Stimulated activated CD4-positive, alpha-beta T cell treated with anti-CD3 and anti-CD28 coated beads, TNF-alpha, amount 100 ng/mL, for 48 hours (primary cell): ENCODE measurements at places on chromosomes 1 and 21.

GRCh38 chr1:97943354-97943753 is 22.5 kb upstream of the DPYD start:
- DNase-seq = no peak

DNA sequence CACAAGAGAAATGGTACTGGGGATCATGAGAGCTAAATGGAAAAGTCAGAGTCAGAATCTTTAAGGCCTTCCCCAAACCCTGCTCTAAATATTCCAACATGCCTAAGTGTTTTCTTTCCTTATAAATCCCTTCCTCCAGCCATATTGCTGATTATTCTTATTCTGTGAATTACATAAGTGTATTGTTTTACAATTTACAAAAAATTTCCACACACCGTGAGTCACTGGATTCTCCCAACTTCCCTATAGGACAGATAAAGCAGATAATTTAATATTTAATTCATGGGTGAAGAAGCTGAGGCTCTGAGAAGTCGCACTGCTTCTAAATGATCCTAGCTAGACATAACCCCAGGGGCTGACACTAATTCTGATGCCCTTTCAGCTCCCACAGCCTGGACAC is 243.3 kb upstream of the JUN start:
- no peak for DNase-seq

DNA sequence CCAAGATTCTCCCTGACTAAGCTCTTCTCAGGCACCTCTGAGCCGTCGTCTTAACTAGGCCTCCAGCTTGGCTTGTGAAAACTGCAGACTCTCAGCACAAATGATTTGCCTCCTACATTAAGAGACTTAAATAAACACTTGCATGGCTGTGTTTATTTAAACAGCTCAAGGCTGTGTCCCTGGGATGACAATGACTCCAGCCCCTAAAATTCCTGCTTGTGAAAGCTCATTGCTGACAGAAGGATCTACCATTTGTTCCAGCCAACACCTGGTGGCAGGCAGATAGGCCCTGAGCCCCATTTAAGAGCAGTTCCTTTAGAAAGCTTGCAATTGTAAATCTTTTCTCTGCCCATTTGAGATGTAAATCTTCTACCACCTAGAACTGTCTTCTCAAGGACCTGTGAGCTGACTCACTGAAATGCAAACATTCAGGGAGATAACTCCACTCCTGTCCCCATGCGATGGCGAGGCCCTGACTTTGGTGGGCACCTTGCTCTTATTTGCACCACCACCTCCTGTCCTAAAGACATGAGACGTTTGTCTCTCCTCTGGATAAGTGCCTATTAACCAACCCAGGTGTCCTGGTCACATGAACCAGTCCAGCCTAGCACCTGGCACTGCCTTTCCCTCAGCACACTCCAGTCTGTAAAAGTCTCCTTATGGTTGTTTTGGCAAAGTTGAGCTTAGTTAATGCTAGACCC is 15.1 kb upstream of the PCP4 start:
- DNase-seq = no peak

GRCh38 chr1:66444438-66445265 is 89.3 kb upstream of the SGIP1 start:
- DNase-seq = no peak

DNA sequence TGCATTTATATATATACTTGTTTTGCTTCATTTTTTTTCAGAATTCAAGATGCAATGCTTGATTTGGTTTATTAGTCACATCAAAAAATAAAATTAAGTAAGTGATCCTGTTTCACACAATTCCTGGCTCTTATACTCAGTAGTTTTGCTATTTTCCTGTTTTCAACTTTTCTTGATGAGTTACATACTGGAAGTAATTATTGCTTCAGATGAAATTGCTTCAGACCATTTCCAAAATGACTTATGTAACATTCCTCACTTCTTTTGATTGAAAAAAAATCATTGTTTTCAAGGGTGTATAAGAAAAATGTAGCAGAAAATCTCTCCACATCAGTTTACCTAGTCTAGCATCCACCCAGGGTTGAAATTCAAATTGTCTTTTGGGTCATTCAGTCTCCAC is 65.0 kb downstream of the RGS2 start:
- DNase-seq = no peak

DNA sequence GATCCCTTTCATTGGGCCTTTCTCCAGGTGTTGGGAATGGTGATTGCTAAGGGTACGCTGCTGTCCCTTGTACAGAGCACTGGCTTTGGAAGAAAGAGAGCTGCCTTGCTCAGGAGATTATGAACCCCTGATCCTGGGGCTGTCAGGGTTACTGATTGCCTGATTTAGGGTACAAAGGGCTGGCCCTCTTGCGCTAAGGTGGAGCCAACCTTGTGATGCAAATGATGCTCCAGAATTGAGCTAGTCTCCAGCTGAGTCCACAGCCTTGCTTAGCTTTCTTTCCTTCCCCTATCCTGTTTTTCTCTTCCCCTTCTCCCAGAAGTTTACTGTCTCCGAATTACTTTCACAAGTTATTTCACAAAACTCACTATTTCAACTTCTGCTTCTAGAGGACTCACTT is 334.7 kb downstream of the AMY1C start:
- no peak for DNase-seq

- no peak for DNase-seq
These were observed 134.0 kb downstream of the CLEC20A start for GRCh38 chr1:178362747-178363146.

- no peak for DNase-seq
These were observed 11.3 kb downstream of the FAM20B start for GRCh38 chr1:179036844-179037465.

DNA sequence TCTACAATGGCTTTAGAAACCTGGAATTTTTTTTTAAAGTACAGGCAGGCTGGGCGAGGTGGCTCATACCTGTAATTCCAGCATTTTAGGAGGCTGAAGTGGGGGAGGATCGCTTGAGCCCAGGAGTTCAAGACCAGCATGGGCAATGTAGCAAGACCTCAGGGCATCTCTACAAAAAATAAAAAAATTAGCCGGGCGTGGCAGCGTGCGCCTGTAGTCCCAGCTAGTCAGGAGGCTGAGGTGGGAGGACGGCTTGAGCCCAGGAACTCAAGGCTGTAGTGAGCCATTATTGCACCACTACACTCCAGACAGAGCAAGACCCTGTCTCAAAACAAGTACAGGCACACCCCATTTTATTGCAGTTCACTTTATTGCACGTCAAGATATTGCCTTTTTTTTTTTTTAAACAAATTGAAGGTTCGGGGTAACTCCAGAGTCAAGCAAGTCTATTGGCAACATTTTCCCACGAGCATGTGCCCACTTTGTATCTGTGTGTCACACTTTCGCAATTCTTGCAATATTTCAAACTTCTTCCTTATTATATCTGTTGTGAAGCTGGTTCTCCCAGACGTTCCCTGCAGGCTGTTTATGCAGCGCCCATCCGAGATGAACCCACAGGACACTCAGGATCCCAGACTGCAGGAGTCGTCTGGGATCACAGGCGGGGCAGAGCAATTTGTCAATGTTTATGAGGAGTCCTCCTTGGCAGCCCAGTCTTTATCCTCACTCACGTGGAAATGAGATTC is 4.7 kb downstream of the HES2 start:
- DNase-seq = no peak

- DNase-seq = no peak
These were observed 3.7 kb downstream of the PCSK9 start for GRCh38 chr1:55043011-55043410.

DNA sequence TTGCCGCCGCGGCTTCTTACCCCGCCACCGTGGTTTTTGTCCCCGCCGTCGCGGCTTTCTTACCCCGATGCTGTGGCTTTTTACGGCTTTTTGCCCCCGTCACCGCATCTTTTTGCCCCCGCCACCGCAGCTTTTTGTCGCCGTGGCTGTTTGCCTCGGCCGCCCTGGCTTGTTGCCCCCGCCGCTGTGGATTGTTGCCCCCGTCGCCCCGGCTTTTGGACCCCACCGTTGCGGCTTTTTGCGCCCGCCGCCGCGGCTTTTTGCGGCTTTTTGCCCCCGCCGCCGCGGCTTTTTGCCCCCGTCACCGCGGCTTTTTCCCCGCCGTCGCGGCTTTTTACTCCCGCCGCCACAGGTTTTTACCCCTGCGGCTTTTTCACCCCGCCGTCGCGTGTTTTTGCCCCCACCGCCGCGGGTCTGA is 3934.3 kb downstream of the SRGAP2C start:
- DNase-seq = no peak

DNA sequence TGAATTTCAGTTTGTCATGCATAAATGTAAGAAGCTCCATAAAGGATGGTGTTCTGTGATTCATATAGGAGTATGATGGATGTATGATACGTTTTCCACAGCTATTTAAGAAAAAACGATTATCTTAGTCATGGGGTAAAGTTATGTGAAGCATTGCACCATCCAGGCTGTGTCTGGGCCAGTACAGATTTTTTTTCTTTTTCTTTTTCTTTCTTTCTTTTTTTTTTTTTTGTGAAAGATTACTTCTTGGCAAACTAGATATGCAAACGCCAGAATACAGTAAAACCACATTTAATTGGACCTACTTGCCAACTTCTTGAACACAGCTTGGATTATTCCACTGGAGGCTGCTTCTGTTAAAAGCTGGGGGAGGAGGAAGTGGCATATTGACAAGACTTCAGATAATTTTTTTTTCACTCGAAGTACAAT is 14.9 kb downstream of the ZBTB18 start:
- no peak for DNase-seq

- no peak for DNase-seq
These were observed 239.6 kb upstream of the FOXD3 start for GRCh38 chr1:63082766-63083165.

- DNase-seq = no peak
These were observed 58.9 kb upstream of the DUSP10 start for GRCh38 chr1:221800831-221801230.

DNA sequence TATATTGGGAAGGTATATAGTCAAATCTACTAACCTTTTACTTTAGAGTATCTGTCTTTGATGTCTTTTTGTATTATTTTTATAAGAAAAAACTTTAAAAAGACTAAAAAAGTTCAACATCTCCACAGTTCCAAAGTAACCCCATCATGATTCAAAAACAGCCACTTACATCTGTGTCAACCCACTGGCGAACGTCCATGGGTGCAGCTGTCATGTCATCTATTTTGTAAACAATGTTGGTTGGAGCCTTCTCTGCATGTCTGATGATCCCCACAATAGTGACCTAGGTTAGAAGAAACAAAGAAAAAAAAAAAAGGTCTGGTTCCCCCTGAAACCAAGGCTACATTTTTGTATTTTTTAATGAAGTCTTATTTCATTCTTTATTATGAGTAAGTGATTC is 28.0 kb upstream of the SMPDL3B start:
- no peak for DNase-seq

DNA sequence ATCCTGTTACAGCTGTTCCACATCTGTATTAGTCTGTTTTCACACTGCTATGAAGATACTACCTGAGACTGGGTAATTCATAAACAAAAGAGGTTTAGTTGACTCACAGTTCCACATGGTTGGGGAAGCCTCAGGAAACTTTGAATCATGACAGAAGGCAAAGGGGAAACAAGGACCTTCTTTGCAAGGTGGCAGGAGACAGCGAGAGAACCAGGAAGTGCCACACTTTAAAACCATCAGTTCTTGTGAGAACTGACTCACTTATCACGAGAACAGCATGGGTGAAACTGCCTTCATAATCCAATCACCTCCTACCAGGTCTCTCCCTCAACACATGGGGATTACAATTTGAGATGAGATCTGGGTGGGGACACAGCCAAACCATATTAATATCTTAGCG is 110.3 kb upstream of the TRABD2B start:
- no peak for DNase-seq

DNA sequence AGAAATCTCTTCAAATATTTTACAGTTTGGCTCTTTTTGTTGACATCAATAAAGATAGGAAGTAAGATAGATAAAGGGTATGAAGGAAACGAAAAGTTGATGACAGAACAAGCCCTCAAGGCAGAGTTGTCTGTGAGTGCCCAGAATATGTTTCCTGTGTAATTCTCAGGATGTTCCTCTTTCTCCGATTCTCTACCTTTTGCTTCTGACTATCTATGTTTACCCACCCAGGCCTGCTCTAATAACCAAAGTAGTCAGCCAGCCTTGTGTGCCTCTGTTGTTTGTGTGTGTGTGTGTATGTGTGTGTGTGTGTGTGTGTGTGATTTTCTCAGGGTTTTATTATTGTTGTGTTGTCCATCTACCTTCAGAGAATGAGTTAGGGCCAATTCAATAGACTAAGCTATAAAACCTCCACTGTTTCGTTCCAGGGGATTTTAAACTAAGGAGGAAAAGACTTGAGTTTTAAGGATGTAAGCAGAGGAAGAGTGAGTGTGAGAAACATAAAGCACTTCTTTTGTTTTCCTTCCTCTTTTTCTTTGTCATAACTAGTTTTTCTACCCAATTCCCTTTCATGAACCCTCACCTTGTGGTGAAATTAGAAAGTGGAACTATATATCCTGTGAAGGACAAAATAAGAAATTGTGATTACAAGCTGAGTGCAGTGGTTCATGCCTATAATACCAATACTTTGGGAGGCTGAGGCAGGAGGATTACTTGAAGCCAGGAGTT is 627.4 kb upstream of the NR5A2 start:
- DNase-seq = no peak

GRCh38 chr1:1197551-1198422 is 8.6 kb downstream of the TNFRSF18 start:
- DNase-seq = no peak

GRCh38 chr1:183987593-183988318 is 49.8 kb downstream of the COLGALT2 start:
- no peak for DNase-seq

DNA sequence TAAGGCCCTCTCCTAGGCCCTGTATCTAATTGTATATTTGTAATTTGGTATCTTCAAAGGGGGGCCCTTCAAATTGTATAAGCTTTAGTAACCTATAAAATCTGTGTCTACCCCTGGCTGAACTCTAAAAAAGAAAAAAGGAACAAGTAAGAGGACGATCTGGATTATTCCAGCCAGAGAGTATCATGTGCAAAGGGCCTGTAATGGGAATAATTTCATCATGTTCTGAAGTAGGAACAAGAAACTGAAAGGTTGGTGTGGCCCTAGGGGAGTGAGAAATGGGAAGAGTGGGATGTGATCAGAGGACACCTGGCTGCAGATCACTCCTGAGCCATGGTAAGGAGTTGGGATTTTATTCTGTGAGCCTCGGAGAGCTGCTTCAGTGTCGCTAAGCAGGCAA is 14.7 kb downstream of the PTAFR start:
- DNase-seq = no peak

GRCh38 chr1:212647004-212647403 is 38.4 kb downstream of the ATF3 start:
- no peak for DNase-seq

DNA sequence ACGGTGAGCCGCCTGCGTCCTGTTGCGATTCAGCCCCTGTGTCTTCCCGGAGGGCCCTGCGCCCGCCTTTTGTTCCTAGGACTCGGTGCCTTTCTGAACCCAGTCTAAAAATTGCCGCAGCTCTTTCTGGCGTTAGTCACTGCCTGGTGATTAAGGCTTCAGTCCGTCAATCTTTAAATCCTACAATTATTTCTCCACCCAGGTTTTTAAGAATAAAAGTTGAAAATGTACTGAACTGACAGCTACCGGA is 16.2 kb upstream of the PDXK start:
- DNase-seq = no peak
